ENCODE measurements at places on chromosomes 2 and 18.

DNA sequence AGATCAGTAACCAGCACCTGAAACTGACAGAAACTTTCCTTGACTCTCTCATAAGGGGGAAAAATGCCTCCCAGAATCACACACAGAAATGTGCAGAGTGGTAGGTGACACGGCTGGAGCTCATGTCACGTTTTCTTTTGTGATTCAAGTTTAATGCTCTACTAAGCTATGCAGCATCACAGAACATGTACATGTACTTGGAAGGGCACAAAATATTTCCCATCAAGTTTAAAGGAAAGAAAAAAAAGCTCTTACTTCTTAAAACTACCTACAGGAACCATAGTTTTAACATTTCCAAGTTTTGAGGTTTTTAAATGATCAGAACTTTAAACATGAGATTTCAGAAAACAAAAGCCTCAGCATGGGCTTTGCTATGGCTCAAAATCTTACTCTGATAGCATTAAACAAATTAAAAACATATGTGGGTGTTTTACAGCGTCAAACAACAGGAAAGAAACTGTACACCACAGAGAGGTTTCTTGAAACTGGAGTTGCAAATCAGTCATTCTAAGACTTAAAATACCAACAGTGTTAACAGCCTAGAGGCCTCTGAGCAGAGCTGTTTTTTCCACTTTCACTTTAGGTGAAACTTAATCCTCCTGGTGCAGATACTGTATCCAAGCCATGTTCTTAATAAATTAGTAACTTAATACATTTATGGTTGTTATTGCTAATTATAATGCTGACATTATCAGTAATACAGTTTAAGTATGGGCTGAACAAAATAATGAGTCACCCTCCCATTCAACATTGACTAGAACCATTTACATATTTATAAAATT lies 30.1 kb downstream of the MBP start:
- peak; percentile 28 for DNase-seq

- no peak for DNase-seq
Observed at GRCh38 chr18:48003426-48004349, 73.2 kb upstream of the SMAD2 start.

DNA sequence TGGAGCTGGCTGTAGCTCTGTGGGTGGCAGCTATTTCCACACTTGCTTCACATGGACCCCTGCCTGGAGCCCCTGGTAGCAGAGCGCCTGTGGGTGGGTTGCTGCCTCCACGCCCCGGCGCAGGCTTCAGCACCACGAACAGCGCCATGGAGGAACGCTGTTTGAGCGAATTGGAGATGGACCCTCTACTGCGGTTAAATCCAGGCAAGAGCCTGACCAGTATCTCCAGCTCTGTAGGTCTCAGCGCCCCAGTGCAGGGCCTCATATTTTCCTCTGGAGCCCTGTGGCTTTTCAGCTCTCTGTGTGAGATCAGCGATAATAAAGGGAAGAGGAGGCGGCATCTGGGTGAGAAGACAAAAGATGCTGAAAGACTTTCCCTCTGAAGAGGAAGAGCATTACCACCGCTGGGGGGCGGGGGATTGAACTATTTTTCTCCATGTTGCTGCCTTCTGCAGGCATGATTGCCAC lies 12.0 kb downstream of the ONECUT2 start:
- DNase-seq, result peak; percentile 44

- no peak for DNase-seq
Observed at GRCh38 chr2:43569921-43570320, 25.9 kb downstream of the THADA start.

GRCh38 chr2:123363826-123364225 lies 661.3 kb upstream of the CNTNAP5 start:
- DNase-seq, result no peak

DNA sequence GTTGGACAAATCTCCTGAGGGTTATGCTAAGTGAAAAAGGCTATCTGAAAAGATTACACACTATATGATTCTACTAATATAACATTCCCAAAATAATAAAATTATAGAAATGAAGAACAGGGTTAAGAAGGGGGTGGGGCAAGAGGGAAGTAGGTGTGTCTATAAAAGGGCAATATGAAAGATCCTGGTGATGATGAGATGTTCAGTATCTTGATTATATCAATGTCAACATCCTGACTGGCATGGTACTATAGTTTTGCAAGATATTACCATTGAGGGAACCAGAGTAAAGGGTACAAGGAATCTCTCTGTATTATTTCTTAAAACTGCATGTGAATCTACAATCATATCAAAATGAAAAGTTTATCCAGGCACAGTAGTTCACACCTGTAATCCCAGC lies 16.7 kb downstream of the CFAP53 start:
- no peak for DNase-seq

Measured in erythroblast (primary cell).